Ovary (tissue), 10 donors: ENCODE measurements at places on chromosomes 3 and 15. TPM values are rescaled to one million over a fixed set of nuclear protein-coding genes. Genes with fewer than 3 reads are reported as not detected.

LSAMP gene
- polyA plus RNA-seq, result 13.0 TPM

ATP6V1A gene
- polyA plus RNA-seq, result 34.7 TPM

GRCh38 chr3:120566243-120566975, 29.7 kb upstream of the NDUFB4 start:
- no peak for DNase-seq

DNA sequence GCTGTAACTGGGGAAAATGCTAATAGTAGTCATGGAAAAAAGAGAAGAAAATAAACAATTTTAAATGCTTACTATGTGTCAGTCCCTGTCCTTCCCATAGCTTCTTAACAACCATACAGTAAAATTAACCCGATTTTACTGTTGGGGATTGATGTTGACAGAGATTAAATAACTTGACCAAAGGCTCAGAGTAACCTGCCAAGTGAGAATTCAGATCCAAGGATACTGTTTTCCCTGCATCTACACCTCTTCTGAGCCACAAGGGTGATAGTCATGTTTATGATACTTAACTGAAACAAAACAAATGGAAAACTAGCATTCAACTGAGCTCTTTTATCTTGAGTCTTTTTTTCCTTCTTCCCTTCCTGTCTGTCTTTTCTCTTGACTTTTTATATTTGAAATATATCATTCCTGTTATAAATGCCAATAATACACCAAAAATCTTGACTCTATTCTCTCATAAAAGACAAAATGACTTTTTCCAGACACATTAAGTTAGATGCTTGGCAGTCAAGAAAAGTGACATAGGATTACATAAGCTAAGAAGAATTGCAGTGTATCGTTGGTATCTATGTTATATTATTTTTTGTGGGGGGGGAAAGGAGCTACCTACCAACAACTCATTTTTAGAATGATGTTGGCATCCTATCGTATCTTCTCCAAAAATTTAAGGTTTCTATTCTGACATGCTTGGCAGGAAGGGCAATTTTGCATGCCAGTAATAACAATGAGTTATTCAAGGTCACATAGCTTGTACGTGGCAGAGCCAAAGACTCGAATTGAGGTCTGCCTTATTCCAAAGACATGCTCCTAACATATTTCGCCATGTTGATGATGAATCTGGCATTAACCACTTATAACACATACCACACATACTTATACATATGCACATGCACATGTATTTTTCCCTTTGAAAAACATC, 306.6 kb upstream of the KCNH8 start:
- DNase-seq, result no peak

DNA sequence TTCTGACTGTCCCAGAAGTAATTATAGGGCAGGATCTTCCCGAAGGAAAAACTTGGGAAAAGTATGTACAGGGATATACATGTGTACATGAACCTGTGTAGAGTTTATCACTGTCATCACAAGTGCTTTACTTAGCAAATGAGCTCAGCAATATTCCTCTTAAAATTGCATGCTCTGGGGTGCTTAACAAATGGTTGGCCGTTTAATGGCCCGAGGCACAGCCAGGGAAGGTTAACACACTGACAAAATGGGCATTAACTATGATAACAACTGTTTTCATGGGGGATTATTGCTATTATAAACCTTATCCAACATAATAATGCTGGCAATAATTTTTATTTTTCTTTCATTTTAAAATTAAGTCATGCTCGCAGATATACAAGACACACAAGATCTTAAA, 459.3 kb downstream of the TUSC7 start:
- DNase-seq, result no peak
